Activated T-helper 2 cell treated with anti-CD3 and anti-CD28 coated beads, Interferon-gamma antibody, Interleukin-2, Interleukin-4, amounts not matched to agents 10 μg/mL and 5 μg/mL and 100 μg/mL, durations not matched to agents 14 hours and 24 hours and 36 hours (primary cell): ENCODE measurements at places on chromosomes 7 and 10.

DNA sequence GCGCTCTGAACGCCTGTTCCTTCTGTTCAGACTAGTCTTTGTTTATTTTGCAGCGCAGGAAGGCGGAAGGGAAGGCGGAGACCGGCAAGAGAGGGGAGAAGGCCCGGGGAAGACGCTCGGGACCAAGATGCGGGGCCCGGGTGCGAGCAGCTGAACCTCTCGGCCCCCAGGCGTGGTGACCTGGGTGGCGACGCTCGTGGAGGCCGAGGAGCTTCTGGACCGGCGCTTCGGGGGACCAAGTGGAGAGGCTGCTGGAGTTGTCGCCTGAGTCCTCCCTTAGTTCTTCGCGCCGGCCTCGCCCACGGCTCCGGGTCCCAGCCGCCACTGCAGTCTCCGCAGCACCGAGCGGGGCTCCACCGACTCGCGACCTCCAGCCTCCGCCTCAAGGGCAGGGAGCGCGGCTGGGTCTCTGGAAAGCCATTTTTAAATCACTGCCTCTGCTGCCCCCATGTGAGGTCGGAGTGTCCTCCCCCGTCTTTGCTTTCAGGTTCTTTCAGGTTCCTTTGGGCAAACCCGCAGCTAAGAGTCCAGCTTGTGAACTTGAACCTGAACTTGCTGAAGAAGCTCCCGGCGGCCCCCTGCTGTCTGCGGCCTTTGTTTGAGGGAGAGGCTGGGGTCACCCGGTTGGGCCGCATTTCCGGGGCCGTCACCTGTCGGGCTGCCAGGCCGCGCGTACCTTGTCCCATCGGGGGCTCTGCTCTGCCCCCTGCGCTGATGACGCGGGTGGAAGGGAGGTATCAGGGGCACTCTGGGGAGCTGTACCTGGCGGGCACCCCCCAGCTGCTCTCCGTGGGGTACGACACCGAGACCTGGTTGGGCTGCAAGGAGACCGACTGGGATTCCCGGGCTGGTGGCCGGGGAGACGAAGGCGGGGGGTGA is 136.0 kb downstream of the KIF20B start:
- DNase-seq, result no peak

- DNase-seq, result no peak
Measured at GRCh38 chr10:92142512-92142911, 148.4 kb downstream of the CPEB3 start.

GRCh38 chr7:50738932-50739331 is 43.8 kb downstream of the GRB10 start:
- DNase-seq, result no peak

GRCh38 chr7:151728286-151728660 is 148.6 kb downstream of the PRKAG2 start:
- no peak for DNase-seq

GRCh38 chr7:24769851-24770250 is 12.6 kb upstream of the GSDME start:
- DNase-seq, result no peak

DNA sequence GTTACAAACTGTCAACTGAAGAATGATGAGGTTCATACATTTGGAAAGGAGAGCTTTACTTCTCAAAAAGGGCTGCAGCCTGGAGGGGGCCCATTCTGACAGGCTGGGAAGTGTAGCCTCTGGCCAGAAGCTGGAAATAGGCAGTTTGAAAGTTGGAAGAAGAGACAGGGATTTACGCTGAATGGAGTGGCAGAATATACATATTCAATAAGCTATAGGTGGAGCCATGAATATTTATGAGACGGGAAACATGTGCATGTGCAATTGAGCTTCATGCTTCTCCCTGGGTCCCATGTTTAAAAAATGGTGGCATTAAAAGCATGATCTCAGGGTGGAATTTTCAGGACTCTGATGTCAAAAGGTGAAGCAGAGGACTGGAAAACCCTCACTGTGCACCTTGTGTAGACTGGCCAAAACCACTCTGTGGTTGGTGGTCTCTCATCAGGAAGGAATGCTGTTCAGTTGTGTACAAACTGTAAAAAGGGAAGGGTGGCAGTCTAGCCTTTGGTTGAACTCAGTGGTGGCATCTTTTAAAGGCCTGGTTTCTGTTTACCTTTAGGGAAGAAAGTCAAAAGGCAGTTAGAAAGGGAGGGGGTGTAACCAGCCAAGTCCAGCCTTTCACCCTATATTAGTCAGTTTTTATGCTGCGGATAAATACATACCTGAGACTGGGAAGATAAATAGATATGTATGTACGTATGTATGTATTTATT is 7.2 kb upstream of the ACTR3B start:
- no peak for DNase-seq

GRCh38 chr10:103814626-103815370 is 40.6 kb downstream of the SH3PXD2A start:
- no peak for DNase-seq
